NCI-H460 (cell line): ENCODE measurements at places on chromosomes 16 and 17. TPM values are rescaled to one million over a fixed set of nuclear protein-coding genes. Genes with fewer than 3 reads are reported as not detected.

ASIC2 gene
- not detected in 2 replicates for total RNA-seq

CDIPT gene
- 65.5 and 69.3 TPM in 2 replicates for total RNA-seq

CNOT1 gene
- total RNA-seq, result 216 and 229 TPM in 2 replicates

PRSS33 gene
- not detected in 2 replicates for total RNA-seq

TMEM238L gene
- total RNA-seq, result not detected in 2 replicates

ZNF646 gene
- total RNA-seq, result 12.6 and 13.8 TPM in 2 replicates

KLHL11 gene
- 21.1 and 29.2 TPM in 2 replicates for total RNA-seq

FBXW10 gene
- 0.20 and 0.35 TPM in 2 replicates for total RNA-seq

ABCC12 gene
- total RNA-seq, result not detected in 2 replicates

MYL11 gene
- total RNA-seq, result not detected in 2 replicates

KRTAP3-1 gene
- total RNA-seq, result not detected in 2 replicates

NHLRC4 gene
- total RNA-seq, result 0.12 and 0.35 TPM in 2 replicates

CA5A gene
- 0.10 TPM in 1 of 2 replicates, not detected in the other for total RNA-seq

CBX4 gene
- 88.2 and 100 TPM in 2 replicates for total RNA-seq

TNFRSF13B gene
- not detected in 2 replicates for total RNA-seq

RMI2 gene
- 9.6 and 11.2 TPM in 2 replicates for total RNA-seq

ST6GALNAC2 gene
- 1.4 and 3.1 TPM in 2 replicates for total RNA-seq
